ENCODE measurements at places on chromosomes 7 and 10.

- DNase-seq = no peak
Observed at GRCh38 chr7:123424463-123424862, 109.9 kb downstream of the IQUB start.

- DNase-seq = no peak
Observed at GRCh38 chr10:114157912-114158311, 16.1 kb downstream of the CCDC186 start.

GRCh38 chr10:23556727-23557440 is 118.0 kb downstream of the OTUD1 start:
- DNase-seq = no peak

- DNase-seq = no peak
Observed at GRCh38 chr10:125121003-125121402, 39.4 kb downstream of the CTBP2 start.

DNA sequence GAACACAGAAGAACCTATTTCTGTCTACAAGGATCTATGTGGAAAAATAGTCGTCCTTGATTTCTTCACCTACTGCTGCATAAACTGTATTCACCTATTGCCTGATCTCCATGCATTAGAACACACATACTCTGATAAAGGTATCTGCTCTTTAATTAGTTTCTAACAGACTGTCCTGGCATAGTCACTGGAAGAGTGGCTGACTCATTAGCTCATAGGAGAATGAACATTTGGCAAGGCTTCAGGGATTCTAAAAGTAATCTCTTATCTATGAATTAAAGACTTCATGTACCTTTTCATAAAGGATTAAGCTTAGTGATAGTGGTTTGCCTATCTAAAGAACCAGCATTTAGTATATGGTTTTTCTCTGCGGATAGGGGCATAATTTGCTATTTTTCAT is 4.1 kb downstream of the NHLRC2 start:
- no peak for DNase-seq

DNA sequence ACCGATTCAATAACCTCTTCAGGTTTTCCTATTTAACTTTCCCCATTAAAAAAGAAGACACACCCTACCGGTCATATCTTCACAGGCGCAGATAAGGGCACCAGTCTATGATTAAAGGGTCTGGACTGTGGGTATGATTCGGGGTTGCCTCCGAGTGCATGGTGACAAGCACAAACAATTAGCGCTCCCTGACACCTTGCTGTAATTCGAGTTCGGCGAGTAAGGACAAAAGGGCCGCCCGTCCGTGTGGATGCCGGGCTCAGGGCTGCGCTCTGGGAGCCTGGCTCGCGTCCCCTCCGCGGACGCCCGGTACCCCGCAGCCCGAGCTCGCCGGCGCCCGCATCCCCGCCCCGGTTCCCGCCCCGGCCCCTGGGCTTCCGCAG is 111.9 kb upstream of the RHEB start:
- DNase-seq = no peak

- DNase-seq = no peak
Observed at GRCh38 chr7:29604052-29604451, 40.4 kb downstream of the PRR15 start.

GRCh38 chr7:116836048-116836447 is 26.3 kb upstream of the CAPZA2 start:
- DNase-seq = no peak

GRCh38 chr7:73647725-73648592 is 19.7 kb upstream of the VPS37D start:
- DNase-seq = no peak

DNA sequence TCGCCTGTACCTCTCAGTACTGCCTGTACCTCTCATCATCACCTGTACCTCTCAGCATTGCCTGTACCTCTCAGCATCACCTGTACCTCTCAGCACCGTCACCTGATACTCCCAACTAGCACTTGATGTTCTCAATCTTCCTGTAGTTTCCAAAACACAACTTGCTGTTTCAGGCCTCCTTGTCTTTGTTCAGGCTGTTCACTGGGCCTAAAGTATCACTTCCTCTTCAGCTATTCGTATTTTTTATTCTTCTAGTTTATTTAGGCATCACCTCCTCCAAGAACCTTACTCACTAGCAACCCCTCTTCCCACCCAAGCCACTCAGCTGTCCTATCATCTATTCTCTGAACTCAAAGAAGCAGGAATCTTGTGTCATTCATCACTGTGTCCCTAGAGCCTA is 24.1 kb downstream of the OR6B1 start:
- no peak for DNase-seq

GRCh38 chr7:76997381-76998284 is 34.5 kb downstream of the SPDYE17 start:
- DNase-seq = no peak

- no peak for DNase-seq
Observed at GRCh38 chr10:121595806-121596688, 2.2 kb downstream of the FGFR2 start.

GRCh38 chr10:13417459-13418126 is 69.5 kb upstream of the SEPHS1 start:
- no peak for DNase-seq

- DNase-seq = no peak
Observed at GRCh38 chr7:115009736-115010440, 88.0 kb downstream of the MDFIC start.

DNA sequence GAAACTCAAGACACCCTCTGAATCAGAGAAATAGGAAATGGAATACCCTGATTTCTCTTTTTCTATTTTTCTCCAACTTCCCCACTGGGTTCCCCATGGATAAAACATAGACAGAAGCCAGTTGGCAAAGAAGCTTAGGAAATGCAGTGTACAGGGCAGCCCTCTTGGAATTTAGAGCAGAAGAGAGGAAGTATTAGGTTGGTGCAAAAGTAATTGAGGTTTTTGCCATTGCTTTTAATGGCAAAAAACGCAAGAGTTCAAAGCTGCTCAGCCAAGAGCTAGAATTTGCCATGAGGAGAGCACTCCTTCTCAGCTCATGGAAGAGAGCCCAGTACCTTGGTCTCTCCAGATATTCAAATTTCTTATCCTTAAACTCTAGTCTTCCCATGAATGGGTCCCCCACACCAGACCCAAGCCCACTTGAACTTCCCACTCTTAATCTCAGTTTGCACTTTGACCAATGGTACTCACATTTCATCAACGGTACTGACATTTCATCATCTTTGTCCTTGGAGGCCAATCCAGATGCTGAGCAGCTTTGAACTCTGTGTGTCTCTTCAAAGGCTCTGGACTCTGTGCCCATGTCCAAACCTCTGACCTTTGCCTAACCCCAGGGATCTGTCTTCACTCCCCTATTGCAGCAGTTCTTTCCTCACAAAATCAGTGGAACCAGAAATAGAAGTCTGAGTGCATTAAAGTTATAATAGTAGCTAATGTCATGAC is 73.2 kb upstream of the PPP1R3C start:
- no peak for DNase-seq

DNA sequence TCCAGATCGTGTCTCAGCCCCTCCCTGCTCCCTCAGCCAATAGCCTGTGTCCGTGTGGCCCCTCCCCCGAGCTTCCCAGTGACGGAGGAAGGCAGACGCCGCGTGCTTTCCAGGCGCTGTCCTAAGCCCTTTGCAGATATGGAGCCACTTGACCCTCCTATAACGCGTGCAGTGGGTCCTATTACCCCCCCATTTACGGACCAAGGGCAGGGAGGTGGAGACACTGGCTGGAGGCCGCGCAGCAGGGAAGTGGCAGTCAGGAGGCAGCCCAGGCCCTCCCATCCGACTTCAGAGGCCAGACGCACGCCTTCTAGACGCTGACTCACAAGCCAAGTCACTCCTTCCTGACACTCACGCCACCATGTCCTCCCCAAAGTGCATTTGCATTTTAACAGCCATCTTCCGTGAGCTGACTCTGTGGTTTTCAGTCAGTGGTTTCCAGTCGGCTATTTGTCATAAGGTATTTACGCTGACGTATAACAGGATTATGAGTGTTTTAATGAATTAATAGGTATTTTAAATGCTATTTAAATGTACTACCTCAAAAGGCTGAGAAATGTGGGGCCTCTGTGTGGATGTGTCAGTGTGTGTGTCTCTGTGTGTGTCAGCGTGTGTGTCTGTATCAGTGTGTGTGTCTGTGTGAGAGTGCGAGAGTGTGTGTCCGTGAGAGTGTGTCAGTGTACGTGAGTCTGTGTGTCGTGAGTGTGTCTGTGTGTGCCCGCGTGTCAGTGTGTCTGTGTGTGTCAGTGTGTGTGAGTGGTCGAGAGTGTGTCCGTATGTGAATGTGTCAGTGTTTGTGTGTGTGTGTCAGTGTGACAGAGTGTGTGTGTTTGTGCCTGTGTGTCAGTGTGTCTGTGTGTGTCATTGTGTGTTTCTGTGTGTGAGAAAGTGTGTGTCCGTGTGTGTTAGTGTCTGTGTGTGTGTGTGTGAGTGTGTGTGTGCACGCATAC is 92.0 kb upstream of the INSIG1 start:
- peak; percentile 79 for DNase-seq

- DNase-seq = no peak
Observed at GRCh38 chr10:32951111-32951510, 6.9 kb downstream of the ITGB1 start.

GRCh38 chr10:132186488-132187429 is at the start of gene DPYSL4:
Gene DPYSL4, plus strand, starts transcription at chr10:132186948. Its CDS starts 116 bp downstream, at chr10:132187064.
- DNase-seq = no peak

- DNase-seq = no peak
Observed at GRCh38 chr7:118349604-118350003, 125.1 kb downstream of the ANKRD7 start.

GRCh38 chr7:19557726-19558465 is 150.9 kb downstream of the POLR1F start:
- DNase-seq = no peak

- DNase-seq = no peak
Observed at GRCh38 chr10:37436357-37436756, 311.0 kb downstream of the ANKRD30A start.

DNA sequence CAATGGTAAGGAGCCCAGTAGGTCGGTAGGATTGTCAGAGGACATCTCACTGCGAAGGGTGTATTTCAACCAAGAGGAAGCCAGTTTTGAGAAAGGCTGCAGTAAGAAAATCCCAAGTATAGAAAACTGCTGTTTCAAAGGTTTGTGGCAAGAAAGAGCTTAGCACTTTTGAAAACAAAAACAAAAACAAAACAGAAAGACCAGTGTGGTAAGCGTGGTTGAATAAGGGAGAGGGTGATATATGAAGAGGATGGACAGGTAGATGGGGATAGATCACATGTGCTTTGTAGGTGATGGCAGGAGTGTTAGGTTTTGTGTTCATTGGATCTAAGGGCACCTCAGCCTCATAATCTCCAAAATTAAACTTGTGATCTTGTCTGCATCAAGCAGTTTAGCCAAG is 141.6 kb upstream of the WNT16 start:
- DNase-seq = no peak

DNA sequence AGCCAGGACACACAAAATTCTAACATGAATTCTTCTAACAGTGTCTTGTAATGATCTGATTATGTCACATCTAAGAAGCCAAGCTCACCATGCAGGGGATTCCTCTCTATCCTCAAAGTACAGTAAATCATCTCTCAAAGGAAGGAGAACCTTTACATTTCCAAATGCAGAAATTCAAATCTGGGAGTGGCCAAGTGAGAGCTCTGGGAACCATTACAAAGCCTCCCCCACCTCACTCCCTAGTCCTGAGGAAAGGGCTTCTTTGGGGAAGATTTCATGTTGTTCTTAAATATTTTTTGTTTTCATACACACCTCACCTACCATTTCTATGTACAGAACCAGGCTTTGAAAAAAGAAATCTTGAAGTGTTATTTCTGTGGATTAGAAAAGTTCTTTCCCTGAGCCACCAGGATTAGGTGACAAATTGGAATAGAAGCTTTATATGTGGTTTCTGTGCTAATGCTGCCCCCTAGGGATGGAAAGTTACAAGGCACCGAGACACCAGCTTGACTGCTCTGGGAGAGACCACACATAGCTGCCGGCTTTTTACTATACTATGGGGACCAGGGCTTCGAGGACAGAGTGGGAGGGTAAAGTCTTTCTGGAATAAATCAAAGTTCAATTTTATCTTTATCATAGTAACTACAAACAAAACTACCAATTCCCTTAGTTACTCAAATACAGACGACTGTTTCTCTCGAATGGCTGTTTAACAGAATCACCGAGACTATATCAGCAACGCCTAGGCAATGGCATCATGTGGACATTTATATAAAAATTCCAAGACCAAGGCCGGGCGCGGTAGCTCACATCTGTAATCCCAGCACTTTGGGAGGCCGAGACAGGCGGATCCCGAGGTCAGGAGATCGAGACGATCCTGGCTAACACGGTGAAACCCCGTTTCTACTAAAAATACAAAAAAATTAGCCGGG is 116.1 kb downstream of the RNF216 start:
- peak; percentile 48 for DNase-seq

DNA sequence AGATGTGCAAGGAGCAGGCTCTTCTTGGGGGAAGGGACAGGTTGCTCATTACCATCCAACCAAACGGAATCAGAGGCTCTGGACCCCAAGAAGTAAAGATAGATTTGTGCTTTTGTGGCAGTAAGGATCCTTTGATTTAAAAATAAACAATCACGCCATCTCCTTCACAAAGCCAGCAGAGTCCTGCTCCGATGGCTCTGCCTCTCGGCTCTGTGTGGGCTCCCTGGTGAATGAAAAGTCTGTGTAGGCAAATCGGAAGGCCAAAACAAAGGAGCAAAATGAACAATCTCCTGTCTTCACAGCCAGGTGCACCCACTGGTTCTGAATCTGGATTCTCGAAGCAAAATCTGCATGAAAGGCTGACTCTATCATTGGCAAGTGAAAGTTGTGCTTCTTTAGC is 3.8 kb downstream of the PTPRN2 start:
- no peak for DNase-seq

DNA sequence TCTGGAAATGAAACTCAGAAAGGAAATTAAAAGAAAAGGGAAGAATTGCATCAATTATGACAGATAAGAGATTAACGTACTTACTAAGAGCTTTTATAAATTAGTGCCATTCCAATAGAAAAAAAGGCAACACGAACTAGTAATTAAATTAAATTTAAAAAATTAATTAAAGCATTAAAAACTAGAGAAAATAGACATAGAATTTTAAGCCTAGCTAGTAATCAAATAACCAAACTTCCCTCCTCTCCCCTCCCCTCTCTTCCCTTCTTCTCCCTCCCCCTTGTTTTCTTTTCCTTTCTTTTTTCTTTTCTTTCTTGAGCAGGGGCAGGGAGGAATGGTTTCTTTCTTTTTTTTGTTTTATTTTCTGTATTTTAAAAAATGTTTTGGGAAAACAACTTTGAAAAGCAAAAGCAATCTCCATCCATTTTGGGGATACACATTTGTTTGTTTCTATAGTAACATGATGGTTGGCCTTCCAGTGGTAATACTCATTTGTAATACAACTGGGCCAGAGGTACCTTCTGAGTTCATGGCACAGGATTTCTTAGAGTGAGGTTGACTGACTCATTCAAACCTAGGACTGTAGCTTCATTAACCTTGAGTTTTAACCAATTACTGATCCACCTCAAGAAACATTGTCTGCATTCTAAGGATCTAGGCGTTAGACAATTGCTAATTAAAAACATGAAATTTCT is 132.6 kb downstream of the ST7 start:
- no peak for DNase-seq

- DNase-seq = no peak
Observed at GRCh38 chr7:100169147-100169850, 882 bp upstream of the GAL3ST4 start.

DNA sequence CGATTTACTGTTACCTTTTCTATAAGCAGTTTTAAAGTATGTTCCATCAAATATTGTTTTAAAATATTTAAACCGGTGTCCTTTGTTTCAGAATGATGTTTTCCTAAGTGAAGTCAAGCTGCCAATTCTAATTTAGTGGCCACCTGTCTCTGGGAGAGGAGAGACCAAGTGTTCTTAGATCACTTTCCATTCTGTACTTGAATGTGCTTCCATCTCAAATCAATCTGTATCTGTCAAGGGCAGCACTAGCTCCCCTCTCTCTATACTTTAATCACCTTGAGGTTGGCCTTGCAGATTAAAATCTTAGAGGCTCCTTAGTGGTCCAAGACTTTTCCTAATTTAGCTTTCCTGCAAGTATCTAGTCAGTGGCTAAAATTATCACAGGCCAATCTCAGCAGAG is 49.6 kb downstream of the LGI1 start:
- DNase-seq = no peak
